ENCODE measurements at places on chromosomes 4 and X.
A peak's percentile ranks its signal among the peaks of the same experiment; 100 is the strongest.

GRCh38 chrX:71366674-71367256, 608 bp downstream of the TAF1 start:
- peak; percentile 49 for DNase-seq

- DNase-seq: no peak
These were observed 33.4 kb downstream of the AFAP1 start for GRCh38 chr4:7906171-7906701.

- DNase-seq: no peak
These were observed 247.3 kb downstream of the SPATA18 start for GRCh38 chr4:52298444-52298843.

GRCh38 chrX:46278572-46278971, 266.6 kb downstream of the ZNF674 start:
- no peak for DNase-seq

GRCh38 chr4:14977830-14978229, 24.5 kb upstream of the CPEB2 start:
- DNase-seq: no peak

DNA sequence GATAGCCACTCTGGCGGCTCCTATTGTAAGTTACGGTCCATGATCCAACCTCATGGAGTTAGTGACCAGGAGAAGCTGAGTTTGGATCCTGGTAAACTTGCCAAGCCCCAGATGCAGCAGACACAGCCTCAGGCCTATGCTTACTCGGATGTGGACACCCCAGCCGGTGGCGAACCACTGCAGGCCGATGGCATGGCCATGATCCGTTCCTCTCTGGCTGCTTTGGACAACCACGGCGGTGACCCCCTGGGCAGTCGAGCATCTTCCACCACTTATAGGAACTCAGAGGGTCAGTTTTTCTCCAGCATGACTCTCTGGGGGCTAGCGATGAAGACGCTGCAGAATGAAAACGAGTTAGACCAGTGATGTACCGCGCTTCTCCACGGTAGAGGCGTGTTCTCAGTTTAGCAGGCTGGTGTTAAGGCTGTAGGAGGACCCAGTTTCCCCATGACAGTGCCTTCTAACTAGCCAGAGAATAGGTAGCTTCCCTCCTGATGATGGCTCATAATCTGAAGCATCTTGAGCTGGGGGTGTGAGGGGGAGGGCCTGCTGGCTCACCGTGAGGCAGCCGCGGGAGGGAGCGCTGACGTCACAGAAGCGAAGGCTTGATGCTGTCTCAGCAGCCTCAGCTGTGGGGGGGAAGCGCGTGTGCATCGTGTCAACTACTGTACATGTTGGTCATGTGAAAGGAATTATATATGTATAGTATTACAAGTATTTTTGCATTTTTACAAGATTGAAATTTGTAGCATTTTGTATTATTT, 31.1 kb downstream of the ZBTB49 start:
- no peak for DNase-seq

GRCh38 chr4:159503236-159504008, 400.5 kb downstream of the RAPGEF2 start:
- no peak for DNase-seq

DNA sequence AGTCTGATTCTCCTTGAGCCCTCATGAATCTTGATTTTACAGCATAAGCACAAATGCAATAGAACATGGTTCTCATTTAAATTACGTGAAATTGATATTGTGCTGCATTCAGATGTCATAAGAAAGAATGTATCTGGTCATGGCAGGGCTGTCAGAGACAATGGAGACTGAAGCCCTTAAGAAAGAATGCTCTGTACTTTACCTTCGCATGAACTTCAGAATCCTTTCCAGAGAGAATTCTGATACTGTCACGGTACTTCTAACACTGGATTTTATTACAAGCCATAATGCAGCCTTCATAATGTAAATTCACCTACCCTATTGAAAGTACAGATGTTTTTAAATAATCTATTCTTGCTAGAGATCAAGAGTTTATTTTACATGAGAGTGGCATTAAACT, 677.9 kb upstream of the ADGRL3 start:
- no peak for DNase-seq

DNA sequence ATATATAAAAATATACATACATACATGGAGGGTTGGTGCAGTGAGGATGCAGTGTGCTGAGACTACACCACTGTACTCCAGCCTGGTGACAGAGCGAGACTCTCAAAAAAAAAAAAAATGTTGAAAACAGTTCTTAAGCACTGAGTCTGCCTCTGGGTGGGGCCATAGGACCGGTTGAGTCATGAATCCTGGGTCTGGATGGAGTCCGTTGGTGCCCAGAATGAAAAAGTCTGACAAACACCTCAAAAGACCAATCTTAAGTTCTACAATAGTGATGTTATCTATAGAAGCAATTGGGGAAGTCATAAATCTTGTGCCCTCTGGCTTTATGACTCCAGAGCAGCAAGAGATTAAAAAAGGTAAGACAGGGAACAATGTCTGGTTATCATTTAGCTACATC, 70.4 kb downstream of the FGFBP1 start:
- DNase-seq: no peak

DNA sequence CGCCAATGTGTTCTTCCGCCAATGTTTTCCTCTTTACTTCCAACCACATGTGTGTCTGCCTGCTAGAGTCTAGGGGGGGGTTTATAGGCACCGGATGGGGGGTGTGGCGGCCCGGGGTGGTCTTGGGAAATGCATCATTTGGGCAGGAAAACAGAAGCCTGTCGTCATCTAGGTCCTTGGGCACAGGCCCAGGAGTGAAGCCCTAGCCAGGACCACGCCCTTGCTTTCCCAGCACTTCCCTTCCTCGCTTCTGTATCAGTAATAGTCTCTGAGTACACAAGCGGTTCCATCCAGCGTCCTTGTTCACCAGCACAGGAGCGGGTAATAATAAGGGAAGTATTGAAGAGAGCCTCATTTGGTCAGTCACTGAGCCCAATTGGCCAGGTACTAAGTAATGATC, 74.5 kb downstream of the QDPR start:
- no peak for DNase-seq

- DNase-seq: no peak
These were observed 498 bp downstream of the RBMX start for GRCh38 chrX:136880003-136880451.

Measured in ecto neural progenitor cell (in vitro differentiated cells).